RWPE2 (cell line): ENCODE measurements at places on chromosomes 2 and 18.

DNA sequence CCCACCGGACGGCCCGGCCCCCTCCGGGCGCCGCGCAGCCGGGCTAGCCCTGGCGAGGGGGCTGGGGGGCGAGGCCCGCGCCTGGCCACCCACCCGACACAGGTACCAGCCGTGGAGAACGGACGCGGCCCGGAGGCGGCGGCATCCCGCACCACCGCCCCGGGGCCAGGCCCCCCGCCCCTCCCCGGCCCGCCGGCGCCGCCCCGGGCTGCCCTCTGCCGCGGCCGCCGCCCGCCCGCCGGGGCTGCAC lies 405 bp downstream of the SOS1 start:
- H3K4me1 ChIP-seq = peaks cover 10% of the 10 kb centered on the region
- no peak for DNase-seq
- 0 out of 2 replicates have a peak, but pooled peaks cover 2% of the 10 kb centered on the region for H3K36me3 ChIP-seq
- peak overlapping the region; percentile 64 for H3K4me3 ChIP-seq
- no peaks in the 10 kb centered on the region for H3K27me3 ChIP-seq

DNA sequence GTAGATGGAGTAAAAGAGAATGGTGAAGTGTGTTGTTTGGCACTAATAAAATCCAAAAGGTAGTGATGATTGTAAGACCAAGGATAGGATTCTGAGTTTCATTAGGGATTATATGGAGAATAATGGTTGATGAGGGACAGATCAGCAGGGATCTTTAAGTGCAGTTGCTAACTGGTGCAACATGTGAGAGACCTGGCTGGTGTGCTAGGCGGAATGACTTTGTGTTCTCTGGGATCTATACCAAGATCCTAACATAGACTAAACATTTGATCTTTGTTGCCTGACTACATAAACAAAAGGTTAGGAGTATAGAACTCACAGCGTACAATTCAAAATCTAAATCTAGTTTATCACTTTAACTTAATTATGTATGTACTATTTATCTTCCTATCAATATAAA lies 135.4 kb downstream of the PTRHD1 start:
- no peaks in the 10 kb centered on the region for H3K4me1 ChIP-seq
- H3K36me3 ChIP-seq = no peaks in the 10 kb centered on the region
- H3K4me3 ChIP-seq = no peak overlapping the region
- no peak for DNase-seq

DNA sequence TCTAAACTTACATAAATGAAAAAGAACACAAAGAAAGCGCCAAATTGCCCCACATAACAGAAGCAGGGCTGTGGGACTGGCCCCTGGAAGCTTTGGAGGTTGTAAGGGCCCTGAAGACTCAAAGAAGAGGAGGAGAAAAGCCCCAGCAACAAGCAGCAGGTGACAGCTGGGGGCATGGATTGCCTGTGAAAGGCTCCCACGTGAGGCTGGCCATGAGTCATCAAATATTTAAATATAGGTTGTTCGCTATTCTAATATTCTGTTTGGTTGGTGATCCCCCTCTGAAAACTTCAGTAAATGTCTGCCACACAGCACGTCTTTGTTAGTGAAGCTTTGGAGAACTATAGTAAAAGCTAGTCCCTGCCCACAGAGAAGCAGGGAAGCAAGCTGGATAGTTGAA lies 132.4 kb downstream of the MREG start:
- H3K4me1 ChIP-seq = peaks cover 7% of the 10 kb centered on the region
- H3K27ac ChIP-seq = no peak overlapping the region
- no peaks in the 10 kb centered on the region for H3K36me3 ChIP-seq

DNA sequence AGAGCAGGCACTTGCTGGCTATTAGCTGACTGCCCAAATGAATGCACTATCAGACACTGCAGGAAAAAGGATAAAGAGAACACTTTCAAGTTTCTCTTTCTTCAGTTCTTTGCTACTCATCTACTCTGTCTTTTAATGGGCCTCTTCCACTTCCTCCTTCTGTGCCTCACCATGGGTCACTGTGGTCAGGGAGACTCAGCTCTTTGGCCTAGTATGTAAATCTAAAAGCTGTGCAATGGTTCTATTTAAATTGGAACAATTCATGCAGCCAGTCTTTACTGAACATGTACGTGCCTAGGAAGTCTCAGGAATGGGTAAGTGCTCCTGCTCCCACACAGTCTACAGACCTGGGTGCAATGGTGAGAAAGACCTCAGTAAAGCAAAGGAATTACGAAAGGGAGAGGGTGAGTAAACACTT lies 79.1 kb upstream of the DNMT3A start:
- H3K4me3 ChIP-seq = no peak overlapping the region
- no peaks in the 10 kb centered on the region for H3K27me3 ChIP-seq
- H3K27ac ChIP-seq = no peak overlapping the region
- no peaks in the 10 kb centered on the region for H3K36me3 ChIP-seq

DNA sequence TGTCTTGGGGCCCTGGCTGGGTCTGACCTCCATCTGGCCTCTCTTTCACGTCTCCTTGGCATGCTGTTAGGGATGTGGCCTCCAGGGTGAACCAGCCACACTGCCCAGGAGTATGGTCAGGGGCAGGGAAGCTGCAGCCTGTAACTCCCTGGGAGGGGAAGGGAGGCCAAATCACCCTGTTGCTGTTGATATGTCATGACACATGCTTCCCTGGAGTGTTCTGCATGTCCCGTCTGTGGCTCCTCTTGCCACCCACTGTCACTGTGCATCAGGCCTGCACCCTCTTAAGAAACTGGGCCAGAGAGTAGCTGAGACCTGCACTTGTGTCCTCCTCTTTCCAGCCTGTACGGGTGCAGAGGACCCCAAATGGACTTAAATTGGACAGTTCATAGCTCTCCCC lies 221.3 kb downstream of the FHOD3 start:
- H3K27ac ChIP-seq = no peak overlapping the region
- H3K4me1 ChIP-seq = no peaks in the 10 kb centered on the region
- H3K4me3 ChIP-seq = no peak overlapping the region
- no peaks in the 10 kb centered on the region for H3K36me3 ChIP-seq
- no peaks in the 10 kb centered on the region for H3K27me3 ChIP-seq
- DNase-seq = no peak

GRCh38 chr2:2321200-2321540 lies 9.9 kb downstream of the MYT1L start:
- H3K36me3 ChIP-seq = no peaks in the 10 kb centered on the region

- H3K4me3 ChIP-seq = no peak overlapping the region
- H3K4me1 ChIP-seq = no peaks in the 10 kb centered on the region
These were observed 341.5 kb upstream of the ETAA1 start for GRCh38 chr2:67055387-67056304.

DNA sequence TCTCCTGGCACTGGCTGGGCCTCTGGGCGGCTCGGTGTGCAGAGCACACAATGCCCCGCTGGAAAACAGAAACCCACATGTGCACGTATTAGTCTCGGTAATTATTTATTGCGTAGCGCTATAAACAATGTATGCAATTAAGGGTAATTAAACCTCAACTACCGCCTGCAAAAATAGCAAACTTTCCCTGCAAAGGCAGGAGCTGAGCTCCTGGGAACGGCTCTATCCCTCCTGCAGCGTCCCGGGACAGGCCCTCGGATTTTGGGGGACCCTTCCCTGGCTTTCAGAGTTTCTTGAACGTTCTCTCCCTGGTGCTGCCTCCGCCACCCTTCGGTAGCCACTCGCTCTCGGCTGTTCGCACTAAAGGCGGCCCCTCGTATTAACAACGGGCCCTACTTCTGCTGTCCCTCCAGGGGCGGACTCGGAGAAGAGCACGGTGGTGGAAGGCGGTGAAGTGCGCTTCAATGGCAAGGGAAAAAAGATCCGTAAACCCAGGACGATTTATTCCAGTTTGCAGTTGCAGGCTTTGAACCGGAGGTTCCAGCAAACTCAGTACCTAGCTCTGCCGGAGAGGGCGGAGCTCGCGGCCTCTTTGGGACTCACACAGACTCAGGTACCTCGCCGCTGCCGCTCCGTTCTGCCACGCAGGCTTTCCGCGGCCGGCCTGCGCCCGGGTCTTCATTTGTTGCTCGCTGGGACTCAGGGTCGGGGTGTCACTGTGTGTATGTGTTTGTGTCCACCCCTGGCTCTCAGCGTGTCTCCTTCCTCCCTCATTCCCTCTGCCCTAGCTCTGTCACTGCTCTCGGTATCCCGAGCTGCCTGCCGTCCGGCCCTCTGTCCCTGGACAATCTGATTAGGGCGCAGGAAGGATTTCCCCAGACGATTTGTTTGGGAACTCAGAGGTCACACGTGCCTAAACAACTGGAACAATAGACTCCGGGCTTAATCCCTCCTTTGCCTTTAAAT lies 1.2 kb downstream of the DLX1 start:
- H3K36me3 ChIP-seq = no peaks in the 10 kb centered on the region
- peak overlapping the region; percentile 50 for H3K27ac ChIP-seq
- peaks cover 4% of the 10 kb centered on the region for H3K4me1 ChIP-seq
- peaks cover 29% of the 10 kb centered on the region for H3K27me3 ChIP-seq
- peak; percentile 54 for DNase-seq

DNA sequence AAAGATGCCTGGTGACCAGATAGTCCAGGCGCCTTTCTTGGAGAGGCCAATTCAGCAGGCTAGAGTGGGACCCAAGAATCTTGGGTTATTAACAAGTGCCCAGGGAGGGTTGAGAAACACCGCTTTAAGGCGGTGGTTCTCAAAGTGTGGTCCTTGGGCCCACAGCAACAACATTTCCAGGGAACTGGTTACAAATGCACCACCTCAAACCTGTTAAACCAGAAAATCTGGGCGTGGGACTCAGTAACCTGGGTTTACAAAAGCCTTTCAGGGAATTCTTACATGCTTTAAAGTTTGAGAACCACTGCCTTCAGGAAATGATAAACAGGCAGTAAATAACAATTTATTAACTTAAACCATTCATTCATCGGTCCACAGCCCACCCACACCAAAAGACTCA lies 92.5 kb downstream of the SP3 start:
- no peak overlapping the region for H3K27ac ChIP-seq
- DNase-seq = no peak
- no peaks in the 10 kb centered on the region for H3K27me3 ChIP-seq
- no peaks in the 10 kb centered on the region for H3K36me3 ChIP-seq

DNA sequence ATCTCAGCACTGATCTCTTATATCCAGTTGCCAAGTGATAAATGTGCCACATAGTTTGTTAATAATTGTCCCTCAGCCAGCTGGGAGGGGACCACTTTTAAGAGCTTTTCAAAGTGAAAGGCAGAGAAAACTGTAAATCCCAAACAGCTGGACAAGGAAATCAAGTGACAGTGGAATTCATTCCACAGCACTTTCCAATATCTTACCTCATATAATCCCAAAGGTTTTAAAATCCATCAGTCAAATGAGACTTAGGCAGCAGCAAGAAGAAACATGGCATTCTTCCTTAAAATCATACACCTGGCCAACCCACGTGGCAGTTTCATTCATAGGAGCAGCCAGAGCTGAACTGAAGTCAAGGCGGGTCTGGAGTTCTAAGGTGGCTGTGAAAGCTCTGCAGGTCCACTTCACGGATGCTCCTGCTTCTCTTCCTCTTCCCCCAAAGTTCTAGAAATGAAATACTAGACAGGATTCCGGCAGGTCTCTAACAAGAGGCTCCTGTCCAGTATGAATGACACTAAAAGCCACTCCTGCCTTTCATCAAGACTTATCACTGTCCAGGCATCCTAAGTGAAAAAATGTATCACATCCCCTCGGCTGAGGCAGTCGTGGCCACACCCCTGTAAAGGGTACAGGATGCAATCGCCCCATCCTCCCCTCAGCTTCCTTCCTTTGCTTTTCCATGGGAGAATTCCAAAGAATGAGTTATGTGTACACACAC lies 190.4 kb upstream of the STK17B start:
- no peaks in the 10 kb centered on the region for H3K36me3 ChIP-seq
- DNase-seq = no peak
- H3K4me1 ChIP-seq = peaks cover 4% of the 10 kb centered on the region
- H3K27ac ChIP-seq = no peak overlapping the region
- no peaks in the 10 kb centered on the region for H3K27me3 ChIP-seq

DNA sequence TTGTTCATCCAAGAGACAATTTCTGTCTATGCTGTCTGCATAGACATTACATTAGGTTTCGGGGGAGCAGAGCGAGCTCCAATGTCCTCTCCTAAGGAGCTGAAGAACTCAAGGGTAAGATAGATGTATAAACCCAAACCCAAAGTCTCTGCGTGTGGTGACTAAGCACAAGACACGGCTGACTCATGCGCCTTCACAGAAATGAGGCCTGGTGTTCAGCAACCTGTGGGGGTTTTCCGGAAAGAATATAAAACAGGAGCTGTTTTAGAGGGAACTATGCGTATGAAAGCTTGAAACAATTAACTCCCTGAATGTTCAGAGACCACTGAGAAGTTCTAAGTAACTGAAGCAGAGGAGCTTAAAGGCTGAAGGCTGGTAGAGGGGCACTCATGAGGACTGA lies 154.7 kb downstream of the SOX11 start:
- no peak overlapping the region for H3K4me3 ChIP-seq
- no peaks in the 10 kb centered on the region for H3K36me3 ChIP-seq
- no peaks in the 10 kb centered on the region for H3K27me3 ChIP-seq
- DNase-seq = no peak

DNA sequence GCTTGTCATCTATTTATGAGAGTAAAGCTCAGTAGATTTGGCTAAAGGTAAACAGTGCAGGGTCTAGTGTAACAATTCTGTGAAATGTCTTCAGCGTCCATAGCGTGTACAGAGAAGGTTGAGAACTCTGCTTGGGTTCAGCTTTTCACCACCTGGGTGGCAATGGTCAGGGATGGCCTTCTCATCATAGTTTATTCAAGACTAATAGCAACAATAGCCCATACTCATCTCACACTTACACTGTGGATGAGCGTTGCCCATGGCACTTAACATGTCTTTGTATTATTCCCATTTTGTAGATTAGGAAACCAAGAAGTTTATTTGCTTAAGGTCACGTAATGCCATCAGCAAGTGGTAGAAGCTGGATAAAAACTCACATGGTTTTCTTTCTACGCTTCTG lies 106.8 kb upstream of the RND3 start:
- no peaks in the 10 kb centered on the region for H3K4me1 ChIP-seq
- H3K27me3 ChIP-seq = no peaks in the 10 kb centered on the region
- no peak overlapping the region for H3K27ac ChIP-seq
- H3K36me3 ChIP-seq = no peaks in the 10 kb centered on the region
- no peak for DNase-seq

DNA sequence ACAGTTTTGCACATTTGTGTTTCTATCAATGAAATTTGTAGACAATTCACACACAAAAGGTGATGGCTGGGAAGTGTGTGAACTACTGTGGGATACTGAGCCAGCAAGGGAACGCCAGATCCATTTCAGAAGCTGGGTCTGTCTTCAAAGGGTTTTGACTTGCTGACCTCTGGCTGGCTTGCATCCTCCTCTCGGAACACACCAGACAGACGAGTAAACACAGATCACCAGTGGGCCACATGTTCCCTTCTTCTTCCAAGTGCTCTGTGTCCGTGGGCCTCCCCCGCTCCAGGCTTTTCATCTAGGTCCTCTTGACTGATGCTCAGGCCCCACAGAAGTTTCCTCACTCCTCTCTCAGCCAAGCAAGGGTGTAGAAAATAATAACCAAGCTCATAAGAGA lies 122.2 kb upstream of the OSR1 start:
- no peaks in the 10 kb centered on the region for H3K27me3 ChIP-seq
- DNase-seq = no peak

DNA sequence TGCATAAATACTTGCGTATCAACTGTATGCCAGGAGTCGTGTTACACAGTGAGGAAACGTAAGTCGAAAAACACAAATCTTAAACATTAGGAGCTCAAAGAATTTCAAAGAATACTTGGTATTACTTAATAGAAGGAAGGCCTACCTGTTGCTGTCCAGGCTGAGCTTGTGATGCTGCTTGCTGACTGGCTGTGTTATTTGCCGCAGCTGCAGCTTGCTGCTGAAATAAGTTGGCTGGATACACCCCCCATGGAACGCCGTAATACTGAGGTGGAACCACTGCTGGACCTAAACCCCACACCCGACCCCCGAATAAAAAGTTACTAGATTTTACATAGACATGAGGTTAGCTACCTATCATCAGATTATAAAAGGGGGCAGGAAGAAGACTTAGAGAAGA lies 56.4 kb downstream of the PUM2 start:
- DNase-seq = no peak
- H3K4me3 ChIP-seq = no peak overlapping the region
- no peaks in the 10 kb centered on the region for H3K27me3 ChIP-seq
- peaks cover 13% of the 10 kb centered on the region for H3K4me1 ChIP-seq
- peaks cover 70% of the 10 kb centered on the region for H3K36me3 ChIP-seq
